ENCODE measurements at places on chromosomes 2 and 18. TPM values are rescaled to one million over a fixed set of nuclear protein-coding genes. Genes with fewer than 3 reads are reported as not detected.
A peak's percentile ranks its signal among the peaks of the same experiment; 100 is the strongest.

- no peak for DNase-seq
Measured at GRCh38 chr18:5510135-5510846, 33.5 kb downstream of the EPB41L3 start.

DNA sequence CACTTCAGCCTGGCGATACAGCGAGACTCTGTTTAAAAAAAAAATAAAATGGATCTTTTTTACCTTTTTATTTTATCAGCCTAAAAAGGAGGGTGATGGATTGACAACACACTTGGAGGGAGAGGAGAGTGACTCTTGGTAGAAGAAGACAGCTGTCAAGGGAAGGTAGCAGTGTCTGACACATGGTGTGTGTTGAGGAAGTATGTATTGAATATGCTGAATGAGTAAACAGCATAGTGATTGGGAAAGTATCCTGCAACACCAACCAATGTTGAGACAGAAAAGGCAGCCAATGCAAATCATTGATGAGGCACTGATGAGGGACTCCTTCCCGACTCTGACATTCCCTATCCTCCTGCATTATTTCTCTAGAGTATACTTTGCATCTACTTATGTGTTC, 306.4 kb downstream of the LPIN1 start:
- no peak for DNase-seq

DNA sequence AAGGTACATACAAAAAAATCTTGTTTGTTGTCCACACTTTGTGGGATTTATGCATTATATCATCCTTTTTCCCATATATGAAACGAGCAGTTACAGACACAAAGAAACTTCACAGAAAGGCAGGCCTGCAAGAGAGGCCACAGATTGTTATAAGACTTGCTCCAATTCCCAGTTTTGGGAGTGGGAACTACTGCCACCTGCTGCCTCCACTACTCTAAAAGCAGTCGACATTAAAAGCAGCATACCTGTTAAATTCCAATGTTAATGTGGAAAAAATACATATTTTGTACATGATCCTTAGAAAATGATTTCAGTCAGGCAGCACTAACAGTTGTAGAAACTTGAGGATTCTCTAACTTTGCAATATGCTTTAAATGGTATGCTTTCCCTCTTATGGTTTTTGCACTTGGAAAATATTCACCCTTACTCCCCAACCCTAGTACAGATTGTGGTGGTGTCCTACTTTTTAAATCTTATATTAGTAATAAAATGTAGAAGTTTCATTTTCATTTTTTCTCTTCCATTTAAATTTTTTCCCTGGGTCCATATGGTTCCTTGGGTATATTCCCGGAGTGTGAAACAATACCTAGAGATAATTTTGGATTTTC, 37.9 kb downstream of the SLC38A11 start:
- DNase-seq, result peak; percentile 51

DNA sequence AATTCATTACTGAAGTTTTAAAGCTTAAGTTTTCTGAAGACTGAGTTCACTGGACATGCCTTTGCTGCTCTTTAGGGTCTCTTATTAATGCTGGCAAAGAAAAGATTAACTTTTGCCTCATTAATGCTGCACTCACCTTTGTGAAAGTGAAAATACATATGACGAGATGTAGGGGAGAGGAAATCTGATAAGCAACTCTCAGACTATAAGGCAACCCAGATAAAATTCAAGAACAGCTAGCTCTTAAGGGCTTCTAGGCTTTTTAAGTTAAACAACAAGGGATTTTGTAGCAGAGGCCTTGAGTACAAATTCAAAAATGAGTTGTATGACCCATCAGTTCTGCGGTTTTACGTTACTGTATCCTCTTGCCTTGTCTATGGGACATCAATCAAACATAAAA, 143.7 kb downstream of the USP34 start:
- DNase-seq, result no peak

KYNU gene
- total RNA-seq, result 11.3 TPM

FSHR gene
- not detected for total RNA-seq

DNA sequence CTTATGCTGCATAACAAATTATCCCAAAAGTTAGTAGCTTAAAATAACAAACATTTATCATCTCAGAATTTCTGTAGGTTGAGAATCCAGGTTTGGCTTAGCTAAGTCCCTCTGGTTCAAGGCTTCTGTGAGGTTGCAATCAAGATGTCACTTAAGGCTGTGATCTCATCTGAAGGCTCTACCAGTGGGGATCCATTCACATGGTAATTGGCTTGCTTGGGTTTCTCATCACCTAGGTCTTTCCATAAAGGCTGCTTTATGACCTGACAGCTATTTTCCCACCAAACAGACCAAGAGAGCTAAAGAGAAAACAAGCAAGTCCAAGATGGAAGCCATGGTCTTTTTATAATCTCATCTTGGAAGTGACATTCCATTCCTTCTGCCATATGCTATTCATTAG, 137.3 kb downstream of the DTNA start:
- no peak for DNase-seq

TMEM17 gene
- total RNA-seq, result 2.1 TPM

DNA sequence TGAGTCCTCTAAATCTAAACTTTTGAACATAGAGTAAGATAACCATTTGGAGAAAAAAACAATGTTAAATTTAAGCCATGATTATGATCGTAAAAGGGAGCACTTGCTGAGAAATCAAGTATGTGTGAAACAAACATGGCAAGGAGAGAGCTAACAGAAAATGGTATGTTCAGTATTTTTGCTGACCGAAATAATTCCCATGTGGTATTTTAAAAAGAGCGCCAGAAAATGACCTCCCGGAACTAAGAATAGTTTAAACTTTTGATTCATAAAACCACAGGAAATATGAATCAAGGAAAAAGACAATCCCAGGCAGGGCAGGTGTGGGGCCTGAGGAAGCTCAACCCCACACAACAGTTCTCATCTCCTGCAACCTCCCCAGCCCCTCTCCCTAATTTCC, 74.2 kb downstream of the DOCK10 start:
- DNase-seq, result no peak

DNA sequence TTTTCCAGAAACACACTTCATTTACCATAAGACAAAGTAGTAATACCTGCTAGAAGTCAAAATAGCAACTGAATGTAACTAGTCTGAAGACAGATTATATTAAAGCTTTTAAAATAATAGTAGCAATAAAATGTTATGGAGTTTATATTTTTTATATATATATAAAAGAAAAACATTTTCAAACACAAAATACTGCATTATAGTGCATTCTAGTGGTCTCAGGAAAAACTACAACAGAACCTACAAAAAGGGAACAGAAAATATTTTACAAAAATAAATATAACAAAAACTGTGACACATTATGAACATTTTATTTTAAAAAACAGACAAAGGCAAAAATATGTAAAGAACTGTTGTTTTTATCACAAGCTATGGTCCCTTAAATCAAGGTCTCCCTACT, 48.0 kb downstream of the STRN start:
- DNase-seq, result no peak

GRCh38 chr2:145050134-145050533, 530.2 kb upstream of the ZEB2 start:
- no peak for DNase-seq
